Stimulated activated CD4-positive, alpha-beta T cell treated with anti-CD3 and anti-CD28 coated beads, Interleukin-4, amount 100 ng/mL, for 24 hours (primary cell): ENCODE measurements at places on chromosomes 2 and 18.
A peak's percentile ranks its signal among the peaks of the same experiment; 100 is the strongest.

DNA sequence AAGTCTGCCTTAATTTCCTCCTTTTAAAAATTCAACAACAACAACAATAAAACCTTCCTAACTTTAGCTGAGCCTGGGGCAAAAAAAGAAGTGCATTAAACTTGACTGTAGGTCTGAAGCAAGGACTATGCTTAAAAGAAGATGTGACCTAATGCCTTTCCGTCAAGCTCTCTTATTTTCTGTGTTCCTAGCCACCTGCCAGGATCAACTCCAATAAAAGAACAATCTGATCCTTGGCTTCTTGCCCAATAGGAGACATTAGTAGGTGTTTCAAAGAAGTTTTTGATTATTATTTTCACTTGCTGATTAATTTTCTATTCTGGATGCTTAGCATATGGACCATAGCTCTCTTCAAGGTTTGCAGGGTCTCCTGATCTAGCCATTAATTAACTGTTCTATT lies 237.5 kb downstream of the STK39 start:
- DNase-seq: no peak

GRCh38 chr2:224757934-224758548 lies 41.9 kb upstream of the CCDC195 start:
- no peak for DNase-seq

DNA sequence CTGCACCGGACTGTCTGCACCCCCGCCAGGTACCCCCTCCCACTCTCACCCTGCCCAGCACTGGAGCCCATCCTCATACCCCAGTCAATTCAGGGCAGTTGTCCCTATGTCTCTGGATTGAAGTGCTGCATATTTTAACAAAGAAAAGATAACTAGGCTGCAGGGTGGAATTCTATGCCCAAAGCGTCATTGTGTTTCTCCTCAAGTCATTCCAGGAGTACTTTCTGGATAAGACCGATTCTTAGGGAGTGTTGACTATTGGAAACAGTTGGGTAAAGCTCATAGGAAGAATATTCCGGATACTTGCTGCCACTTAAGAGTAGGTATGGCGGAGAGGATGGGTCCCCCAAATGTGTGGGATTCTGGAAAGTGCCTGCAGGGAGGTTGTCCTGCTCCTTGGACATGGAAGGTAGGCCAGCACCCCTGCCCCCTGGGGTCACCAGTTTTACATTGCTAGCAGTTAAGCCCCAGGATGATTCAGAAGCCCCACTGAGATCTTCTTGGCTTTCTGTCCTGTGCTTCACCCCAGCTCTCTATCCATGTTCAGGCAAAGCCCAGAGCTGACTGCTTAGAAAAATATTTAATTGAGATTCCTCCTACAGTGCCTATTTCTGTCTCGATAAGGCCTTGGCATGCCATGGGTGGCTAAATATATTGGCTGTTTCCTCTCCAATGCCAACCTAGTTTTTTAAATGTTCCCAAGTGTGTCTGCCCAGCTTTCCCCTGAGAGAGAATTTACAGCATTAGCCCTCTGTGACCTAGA lies 48.2 kb downstream of the RPL37A start:
- DNase-seq: no peak

DNA sequence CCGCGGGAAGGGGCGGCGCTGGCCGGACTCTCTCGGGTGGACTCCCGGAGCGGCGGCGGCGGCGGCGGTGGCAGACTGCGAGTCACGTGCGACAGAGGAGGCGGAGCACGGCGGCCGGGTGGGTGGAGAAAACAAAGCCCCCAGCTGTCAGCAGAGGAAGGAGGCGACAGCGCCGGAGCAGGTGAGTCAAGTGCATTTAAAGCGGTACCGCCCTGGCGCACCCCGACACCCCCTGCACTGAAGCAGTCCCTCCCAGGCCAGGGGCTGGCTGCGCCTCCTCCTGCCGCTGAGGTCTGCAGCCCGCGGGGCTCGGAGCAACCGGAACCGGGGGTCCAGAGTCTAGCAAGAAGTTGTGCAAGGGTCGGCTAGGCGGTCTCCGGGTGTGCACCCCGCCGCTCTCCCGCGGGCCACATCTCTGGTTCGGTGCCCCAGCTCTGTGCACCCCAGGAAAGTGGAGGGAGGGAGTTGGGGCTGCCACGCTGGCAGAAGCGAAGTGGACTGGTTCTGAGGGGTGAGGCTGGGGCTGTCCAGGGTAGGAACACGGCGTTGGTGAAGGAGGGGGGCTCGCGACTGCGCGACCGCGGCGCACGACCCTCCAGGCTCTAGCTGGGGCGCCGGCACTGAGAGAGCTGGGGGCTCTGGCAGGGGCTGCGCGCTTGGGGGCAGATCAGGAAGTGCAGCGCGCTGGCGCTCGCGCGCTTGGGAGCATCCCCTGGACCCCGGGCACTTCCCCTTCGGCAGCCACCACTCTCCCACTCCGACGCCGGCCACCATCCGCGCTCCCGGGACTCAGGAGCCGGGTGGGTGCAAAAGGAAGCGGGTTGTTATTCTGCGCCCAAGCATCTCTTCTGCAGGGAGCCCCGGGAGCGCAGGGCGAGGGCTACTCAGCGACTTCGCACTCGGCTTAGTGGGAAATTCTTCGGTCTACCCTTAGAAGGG lies 64.0 kb upstream of the MAPRE2 start:
- peak; percentile 76 for DNase-seq

DNA sequence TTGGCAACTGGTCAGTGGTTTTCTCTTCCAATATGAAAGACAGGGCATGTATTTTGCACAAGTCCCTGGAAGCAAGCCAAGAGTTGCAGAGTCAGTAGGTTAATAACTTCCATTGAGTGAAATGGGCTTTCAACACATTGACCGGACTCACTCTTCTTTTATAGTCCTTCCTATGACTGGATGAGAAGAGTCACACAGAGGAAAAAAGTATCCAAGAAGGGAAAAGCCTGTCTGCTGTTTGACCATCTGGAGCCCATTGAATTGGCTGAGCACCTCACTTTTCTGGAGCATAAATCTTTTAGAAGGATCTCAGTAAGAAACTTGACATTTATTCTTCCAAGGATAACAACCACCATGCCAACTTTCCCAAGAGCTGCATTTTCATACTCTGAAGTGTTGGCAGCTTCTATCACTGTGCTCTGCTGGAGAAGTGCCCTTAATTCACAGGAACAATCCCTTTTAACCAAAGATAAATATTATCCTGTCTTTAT lies 45.4 kb downstream of the RASGRP3 start:
- no peak for DNase-seq

- DNase-seq: no peak
These were observed 23.2 kb downstream of the SUMO1 start for GRCh38 chr2:202215179-202215578.

DNA sequence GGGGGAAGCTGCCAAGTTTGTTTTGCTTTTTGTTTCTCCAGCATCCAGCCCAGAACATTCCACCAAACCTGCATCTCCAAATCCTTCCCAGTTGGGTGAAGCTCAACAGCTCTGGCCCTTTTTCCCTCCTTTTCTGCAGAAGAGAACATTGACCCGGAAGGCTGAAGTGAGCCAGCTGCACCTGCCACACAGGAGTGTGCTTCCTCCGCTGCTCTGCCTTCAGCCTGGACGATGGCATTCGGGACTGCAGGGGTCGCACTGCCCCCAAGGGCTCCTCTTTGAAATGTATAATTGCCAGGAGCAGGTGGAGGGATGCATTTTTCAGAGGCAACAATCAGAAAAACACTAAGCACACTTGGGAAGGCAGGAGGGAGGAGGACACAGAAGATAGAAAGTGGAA lies 41.8 kb downstream of the ST8SIA5 start:
- no peak for DNase-seq

- DNase-seq: no peak
These were observed 454.9 kb upstream of the CHAC2 start for GRCh38 chr2:53312721-53313120.

- no peak for DNase-seq
These were observed 56.3 kb downstream of the ZAP70 start for GRCh38 chr2:97769711-97770110.

GRCh38 chr2:235553696-235554100 lies 59.9 kb downstream of the AGAP1 start:
- DNase-seq: no peak

GRCh38 chr2:10253596-10254372 lies 48.9 kb upstream of the HPCAL1 start:
- DNase-seq: no peak

GRCh38 chr2:57443086-57443485 lies 603.5 kb upstream of the VRK2 start:
- no peak for DNase-seq

GRCh38 chr2:38750011-38750890 lies 910 bp downstream of the SRSF7 start:
- DNase-seq: peak; percentile 52

GRCh38 chr2:170298115-170298514 lies 120.2 kb downstream of the MYO3B start:
- no peak for DNase-seq

GRCh38 chr2:109254174-109254904 lies 125.3 kb downstream of the SH3RF3 start:
- no peak for DNase-seq

DNA sequence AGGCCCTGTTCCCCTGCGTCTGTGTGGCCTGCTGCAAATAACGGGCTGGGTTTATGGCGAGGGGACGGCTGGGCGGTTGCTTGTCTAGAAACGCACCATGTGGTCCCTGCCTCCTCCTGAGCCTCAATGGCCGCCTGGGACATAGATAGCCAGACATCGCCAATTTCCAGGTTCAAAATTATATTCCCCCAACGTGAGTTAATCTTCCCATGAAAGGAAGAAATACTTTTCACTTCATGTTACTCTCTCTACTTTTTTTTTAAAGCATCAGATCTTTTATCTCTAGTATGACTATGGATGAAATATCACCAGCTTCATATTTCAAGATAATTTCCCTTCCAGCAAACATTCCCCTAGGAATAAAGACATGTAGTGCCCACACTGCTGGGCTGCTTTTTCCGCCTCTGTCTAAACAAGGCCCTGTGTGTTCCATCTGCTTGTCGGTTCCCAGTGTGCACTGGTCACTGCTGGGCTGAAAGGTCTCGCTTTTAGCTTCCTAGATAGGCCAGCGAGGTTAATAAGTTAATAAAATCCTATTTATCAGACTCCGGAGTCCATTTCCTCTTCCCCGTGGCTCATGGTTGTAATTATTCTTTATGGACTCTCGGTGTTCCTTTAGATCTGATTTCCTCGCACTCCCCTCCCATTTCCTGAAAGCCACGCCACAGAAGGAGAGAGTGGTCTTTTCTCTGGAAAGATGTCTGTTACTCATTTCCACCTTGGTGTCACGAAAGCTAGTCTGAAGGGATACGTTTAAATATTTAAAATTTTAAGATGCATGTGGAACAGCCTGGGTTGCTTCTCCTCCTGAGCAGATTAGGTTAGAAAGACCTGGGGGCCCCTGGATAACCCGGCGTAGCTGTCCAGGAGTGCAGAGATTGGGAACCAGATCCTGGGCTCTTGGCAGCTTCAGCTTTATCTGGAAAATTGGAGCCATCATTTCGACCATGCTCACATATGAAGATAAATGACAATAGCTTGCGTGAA lies 196.6 kb upstream of the COPS8 start:
- no peak for DNase-seq

GRCh38 chr2:232793271-232793670 lies 16.9 kb upstream of the KCNJ13 start:
- no peak for DNase-seq

DNA sequence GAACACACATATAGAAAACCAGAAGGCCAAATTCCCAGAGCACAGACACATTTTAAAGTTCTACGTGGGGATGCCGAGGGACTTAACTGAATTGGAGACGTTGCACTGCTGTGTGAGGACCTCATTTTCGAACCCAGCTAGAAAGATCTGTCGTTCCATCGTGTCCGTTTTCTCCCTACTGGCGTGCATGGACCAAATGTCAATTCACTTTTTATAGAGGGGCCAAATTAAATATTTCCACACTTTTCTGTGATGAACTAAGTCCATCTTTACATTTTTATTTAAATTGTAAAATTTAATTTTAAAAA lies 692 bp upstream of the TSHZ1 start:
- no peak for DNase-seq

DNA sequence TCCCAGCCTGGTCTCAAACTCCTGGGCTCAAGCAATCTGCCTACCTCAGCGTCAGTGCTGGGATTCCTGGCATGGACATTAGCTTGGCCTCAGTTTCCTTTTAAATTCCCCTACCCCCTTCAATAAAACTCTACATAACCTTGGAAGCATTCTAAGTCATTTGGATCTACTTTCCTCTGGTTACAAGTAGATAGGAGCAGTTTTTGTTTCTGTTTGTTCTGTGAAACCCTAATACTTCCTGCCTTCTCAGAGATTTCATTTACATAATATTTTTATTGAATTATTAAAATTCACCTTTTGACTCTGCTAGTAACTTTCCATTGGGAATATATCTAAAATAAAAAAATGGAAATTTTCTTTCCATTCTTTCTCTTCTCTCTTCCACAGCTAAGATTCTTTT lies 25.9 kb downstream of the GIGYF2 start:
- no peak for DNase-seq

DNA sequence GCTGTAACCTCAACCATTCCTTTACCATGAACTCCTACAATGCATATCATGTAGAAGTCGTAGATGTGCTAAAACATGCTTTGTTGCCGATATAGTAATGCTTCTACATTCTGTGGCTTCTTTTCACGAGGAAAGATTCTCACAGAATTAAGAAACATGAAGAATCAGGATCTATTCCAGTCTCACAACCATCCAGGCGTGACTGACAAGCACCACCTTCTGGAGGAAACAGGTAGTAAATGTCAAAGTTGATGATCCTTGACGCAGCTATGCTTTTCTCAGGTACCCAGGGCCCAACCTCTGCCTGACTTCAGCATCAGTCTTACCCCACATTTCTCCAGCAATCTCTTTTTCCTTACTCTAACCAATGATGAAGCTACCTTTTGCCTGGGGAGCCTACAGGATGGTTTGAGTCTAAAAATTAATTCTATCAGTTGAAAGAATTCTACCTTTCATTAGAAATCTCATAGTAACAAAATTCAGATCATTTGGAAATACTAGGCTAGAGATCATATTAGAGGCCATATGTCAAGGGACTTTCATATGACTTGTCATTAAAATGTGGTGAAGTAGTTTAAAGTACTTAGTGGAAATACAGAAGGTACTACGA lies 123.3 kb upstream of the RND3 start:
- DNase-seq: no peak

GRCh38 chr2:174171686-174172445 lies 76.5 kb downstream of the OLA1 start:
- no peak for DNase-seq

DNA sequence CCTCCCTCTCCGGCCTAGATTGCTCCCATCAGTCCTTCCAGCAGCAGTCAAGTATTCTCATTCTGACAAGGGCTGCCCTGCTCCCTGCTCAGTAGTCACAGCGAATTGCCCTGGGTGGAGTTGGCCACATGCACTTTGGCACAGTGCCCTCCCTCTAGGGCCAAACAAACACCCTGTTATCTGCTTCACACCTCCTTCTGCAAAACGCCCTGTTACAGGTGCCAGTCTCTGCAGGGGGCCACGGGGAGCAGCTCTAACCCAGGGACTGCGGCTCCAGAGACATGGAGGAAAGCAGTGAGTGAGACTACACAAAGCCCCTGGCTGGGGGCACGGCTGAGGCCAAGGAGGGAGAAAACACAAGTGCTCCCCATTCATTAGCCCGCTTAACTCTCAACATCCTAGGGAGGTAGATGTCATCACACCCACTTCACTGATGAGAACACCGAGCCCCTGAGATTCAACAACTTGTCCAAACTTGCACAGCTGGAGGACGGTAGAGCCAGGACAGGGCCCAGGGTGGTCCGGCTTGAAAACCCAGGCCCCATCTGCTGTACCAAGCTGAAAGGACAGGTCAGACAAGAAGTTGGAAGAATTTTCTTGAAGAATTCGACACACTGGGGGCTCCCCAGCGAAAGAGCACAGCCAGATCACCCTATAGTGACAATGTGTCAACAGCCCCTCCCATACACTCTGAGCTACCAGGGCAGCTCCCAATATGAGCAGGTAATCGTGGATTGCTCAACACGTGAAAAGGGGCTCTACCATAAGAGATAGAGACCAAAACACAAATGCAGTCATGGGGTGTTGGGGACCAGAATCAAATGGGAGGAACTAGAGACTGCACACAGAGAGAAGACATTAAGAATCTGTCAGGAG lies 8.7 kb upstream of the TFCP2L1 start:
- DNase-seq: no peak
